Stimulated activated naive B cell treated with anti-CD40 and anti-IgM and Interleukin-4, amounts not matched to agents 10 μg/mL and 1 μg/mL and 100 μg/mL, for 72 hours (primary cell): ENCODE measurements at places on chromosomes 1 and 21.

DNA sequence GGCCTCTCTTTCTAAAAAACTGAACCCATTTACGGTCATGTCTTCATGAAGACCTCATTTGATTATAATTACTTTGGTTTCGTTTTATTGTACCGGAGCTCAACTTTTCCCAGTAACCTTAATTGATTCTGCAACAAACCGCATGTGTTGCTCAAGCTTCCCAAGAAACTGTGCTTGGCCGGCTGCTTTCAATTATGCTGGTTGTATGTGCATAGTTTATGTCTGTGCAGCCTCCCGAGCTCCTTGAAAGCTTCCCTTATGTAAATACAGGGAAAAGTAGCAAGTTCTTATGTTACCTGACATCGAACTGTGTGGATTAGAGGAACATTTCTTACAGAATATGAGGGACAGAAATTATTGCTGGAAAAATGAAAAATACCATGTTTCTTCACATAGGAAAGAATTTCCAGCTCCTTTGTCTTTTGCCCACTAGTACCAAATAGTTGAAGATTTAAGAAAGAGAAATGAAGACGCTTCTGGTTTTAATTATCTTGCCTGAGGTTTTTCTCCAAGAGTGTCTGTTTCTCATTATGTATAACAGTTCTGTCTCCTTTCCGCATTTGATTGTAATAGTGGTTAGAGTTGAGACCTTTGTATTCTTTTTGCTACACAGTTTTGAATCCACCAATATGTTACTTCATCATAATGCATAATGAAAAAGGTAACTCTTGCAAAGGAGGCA lies 2.1 kb downstream of the VCAM1 start:
- no peak for DNase-seq

- no peak for DNase-seq
These were observed 55.9 kb upstream of the PTGFRN start for GRCh38 chr1:116853680-116854402.

- DNase-seq: no peak
These were observed 317.8 kb downstream of the GPATCH2 start for GRCh38 chr1:217313096-217313495.

DNA sequence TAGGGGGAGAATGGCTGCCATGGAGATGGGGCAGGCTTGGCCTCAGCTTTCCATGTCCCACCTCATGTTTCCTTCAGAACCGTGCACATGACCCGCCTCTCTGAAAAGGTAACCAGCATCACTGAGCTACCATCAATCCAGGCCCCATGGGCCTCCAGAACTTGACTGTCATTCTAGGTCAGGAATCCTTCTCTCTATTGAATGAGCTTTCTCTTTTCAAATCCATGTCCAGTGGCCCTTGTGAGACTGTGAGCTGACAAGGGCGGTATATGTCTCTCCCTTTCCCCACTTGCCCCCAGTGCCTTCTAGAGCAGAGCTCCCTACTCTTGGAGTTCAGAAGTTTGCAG lies 4.4 kb downstream of the CSRP1 start:
- no peak for DNase-seq

DNA sequence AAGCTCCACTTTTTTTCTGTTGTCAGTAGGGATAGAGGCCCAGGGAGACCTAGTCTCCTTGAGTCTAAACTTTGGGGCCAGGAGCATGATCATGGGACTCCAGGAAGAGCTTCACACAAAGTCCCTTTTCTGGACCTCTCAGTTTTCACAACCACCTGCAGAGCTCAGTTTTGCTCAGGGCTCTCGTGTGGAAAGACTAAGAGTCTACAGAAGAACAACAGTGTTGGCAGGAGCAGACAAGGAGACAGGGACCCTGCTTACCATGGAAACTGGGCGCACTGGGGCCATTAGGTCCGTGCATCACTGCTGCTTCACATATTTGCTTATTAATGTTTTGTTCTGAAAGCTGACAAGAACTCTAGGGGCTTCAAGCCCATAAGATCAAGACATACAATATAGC lies 63.9 kb upstream of the HSD17B7 start:
- DNase-seq: no peak

DNA sequence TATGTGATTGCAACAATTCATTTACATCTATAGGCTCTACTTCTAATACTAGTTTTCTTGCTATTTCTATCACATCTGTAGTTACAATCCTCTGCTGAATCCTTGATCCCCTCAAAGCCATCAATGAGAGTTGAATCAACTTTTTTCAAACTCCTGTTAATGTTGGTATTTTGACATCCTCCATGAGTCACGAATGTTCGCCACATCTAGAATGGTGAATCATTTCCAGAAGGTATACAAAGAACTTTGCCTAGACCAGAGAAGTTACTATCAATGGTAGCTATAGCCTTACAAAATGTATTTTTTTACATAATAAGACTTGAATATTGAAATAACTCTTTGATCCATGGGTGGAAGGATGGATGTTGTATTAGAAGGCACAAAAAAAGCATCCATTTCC lies 110.0 kb downstream of the AMY1C start:
- no peak for DNase-seq

- DNase-seq: no peak
These were observed 42.0 kb downstream of the COLGALT2 start for GRCh38 chr1:183995322-183996039.

GRCh38 chr1:43042773-43043457 lies 84.2 kb upstream of the SLC2A1 start:
- DNase-seq: no peak

DNA sequence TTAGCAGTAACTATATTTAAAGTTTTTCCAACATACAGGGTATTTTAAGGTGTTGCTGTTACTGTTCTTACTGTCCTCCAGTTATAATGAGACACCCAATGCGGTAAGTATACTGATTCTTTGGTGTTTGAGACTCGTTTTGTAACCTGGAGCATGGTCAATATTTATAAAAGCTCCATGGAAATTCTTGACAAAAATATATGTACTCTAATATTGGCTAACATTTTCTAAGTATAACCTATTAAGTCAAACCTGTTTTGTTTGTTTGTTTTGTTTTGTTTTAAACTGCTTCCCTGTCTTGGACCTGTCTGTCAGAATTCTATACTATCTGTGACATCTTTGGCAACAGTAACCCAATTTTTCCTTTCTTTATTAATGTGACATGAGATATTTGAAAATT lies 15.9 kb upstream of the CAP1 start:
- no peak for DNase-seq

GRCh38 chr1:153968000-153968363 lies 280 bp downstream of the CREB3L4 start:
- no peak for DNase-seq

DNA sequence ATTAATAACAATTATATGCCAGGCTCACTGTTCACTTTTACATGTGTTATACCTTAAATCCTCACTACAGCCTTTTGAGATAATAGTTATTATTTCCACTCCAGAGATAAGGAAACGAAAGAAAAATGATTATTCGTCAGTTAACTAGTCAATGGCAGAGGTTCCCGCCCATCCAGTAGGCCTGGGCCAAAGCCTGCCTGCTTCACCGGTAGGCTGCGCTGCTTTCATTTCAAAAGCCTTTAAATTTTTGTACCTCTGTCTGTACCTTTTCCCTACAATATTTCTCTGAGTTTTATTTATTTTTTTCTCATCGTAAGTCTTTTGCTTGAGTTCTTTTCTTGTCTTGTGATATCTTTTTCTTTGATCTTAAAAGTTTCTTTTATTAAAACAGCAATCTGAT lies 3.6 kb downstream of the GPR52 start:
- no peak for DNase-seq

GRCh38 chr1:53545663-53546408 lies 86.6 kb downstream of the DMRTB1 start:
- no peak for DNase-seq

DNA sequence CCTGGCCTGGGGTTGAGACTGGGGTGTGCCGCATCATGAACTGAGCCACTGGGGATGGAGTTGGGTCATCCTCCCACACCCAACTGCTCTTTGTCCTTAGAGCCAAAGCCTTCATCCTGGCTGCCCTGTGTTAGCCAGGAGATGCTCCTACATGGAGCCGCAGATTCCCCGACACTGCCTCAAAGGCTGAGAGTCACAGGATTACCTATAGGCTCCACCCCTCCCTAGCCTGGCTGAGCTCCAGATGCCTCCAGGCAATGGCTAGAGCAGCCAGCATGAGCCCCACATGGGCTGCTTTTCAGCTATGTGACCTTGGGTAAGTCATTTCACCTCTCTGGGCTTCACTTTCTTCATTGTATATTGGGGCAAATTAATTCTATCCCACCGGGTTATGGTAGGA lies 119.9 kb upstream of the POU3F1 start:
- DNase-seq: no peak

DNA sequence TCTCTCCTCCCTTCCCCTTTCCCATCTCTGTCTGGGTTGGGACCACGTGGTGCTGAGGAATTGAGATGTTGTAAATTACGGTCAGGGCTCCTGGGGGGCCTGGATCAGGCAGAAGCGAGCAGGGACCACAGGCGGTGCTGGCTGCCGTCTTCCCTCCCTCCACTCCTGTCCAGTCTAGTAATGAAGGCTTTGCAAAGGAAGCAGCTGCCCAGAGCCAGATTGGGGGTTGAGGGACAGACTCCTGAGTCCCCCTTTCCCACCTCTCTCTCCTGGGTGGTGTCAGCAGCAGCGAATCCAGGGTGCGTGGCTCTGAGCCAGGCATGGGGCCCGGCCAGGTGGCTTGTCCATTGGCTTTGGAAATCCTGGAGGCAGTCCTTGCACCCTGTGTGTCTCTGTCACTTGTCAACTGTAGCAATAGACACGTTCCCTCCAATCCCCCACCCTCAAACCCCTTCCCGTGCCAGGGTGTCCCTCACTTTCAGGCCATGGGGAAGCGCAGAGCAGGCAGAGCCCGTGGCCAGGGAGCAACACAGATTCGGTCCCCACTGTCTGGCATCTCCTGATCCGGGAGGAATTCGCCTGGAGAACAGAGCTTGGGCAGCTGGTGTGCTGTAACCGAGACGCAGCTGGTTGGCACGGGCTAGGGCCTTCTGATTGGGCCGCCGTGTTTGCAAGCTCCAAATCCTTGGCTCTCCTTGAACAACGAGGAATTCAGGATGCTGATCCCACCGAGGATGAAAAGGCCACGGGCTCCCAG lies 64.8 kb upstream of the WNT4 start:
- DNase-seq: no peak

GRCh38 chr1:947958-948357 lies 11.1 kb downstream of the NOC2L start:
- no peak for DNase-seq

DNA sequence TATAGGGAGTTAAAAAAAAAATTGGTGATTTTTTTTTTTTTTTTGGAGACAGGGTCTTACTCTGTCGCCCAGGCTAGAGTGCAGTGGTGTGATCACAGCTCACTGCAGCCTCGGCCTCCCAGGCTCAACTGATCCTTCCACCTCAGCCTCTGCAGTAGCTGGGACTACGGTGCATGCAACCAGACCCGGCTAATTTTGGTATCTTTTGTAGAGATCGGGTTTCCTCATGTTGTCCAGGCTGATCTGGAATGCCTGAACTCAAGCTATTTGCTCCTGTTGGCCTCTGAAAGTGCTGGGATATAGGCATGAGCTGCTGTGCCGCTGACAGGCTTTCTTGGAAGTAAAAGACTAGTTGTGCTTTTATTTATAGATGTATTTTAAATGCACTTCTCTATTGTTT lies 3.0 kb downstream of the CDC42 start:
- no peak for DNase-seq

DNA sequence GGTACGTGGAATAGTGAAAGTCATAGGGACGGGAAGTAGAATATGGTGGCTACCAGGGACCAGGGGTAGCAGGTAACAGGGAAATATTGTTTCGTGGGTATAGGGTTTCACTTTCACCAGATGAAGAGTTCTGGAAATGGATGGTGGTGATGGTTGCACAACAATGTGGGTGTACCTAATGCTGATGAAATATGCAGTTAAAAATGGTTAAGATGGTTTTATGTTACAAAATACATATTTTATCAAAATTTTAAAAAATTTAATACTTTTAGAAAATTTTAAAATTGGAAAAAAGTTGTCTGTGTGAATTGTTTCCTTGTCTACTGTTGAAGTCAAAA lies 55.5 kb upstream of the TLR5 start:
- no peak for DNase-seq

DNA sequence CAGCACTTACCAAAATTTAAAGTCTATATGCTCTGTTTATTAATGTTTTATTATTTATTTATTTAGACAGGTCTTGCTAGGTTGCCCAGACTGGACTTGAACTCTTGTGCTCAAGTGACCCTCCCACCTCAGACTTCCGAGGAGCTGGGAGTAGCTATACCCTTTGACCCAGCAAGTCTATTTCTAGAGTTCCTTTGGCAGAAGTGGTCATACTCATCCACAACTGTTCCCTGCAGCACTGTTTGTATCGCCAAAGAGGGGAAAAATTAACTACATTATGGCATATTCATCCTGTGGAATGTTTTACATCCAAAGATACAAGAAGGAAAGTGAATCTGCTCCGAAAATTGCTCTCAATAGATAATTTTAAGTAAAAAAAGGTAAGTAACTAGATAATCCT lies 28.5 kb downstream of the CACNA1S start:
- no peak for DNase-seq

- DNase-seq: no peak
These were observed 71.6 kb downstream of the NENF start for GRCh38 chr1:212504171-212504803.

DNA sequence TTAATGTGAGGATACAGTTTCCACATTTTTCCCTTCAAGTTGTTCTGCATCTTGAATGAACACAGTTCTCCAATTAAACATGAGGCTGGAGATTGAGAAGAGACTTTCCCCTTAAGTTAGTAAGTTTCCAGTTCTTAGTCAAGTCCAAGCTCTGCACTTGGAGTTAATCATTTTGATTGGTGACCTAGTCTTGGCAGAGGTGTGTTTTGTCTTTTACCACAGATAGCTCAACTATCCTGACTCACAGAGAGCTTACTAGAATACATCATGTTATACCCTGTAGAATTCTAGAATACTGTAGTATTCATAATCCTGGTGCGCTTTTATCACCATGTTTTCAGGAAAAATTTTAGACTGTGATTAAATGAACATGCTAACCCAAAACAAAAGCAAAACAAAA lies 129.2 kb downstream of the CYYR1 start:
- DNase-seq: no peak

GRCh38 chr1:205171369-205171768 lies 40.1 kb downstream of the DSTYK start:
- DNase-seq: no peak

GRCh38 chr21:42746240-42746592 lies 92.8 kb downstream of the PDE9A start:
- no peak for DNase-seq

GRCh38 chr1:94797291-94797690 lies 22.9 kb upstream of the SLC44A3 start:
- DNase-seq: no peak

- no peak for DNase-seq
These were observed 13.5 kb upstream of the ADAMTSL4 start for GRCh38 chr1:150535511-150536287.

DNA sequence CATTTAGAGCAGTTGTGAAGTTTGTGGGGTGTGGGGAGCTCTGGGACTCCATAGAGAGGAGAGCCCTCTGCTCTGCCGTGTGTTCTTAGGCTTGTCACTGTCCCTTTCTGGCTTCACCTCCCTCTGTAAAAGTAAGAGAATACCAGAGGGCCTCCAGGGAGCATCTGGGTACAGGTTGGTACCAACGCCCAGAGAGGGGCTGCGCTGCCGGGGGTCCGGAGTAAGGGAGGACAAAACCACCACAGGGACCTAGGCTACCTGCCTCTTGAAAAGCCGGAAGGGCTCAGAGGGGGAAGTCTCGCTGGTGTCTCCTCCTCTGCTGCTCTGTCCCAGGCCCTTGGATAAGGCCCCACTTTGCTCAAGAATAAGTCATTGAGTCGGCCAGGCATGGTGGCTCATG lies 3.1 kb upstream of the TINAGL1 start:
- DNase-seq: no peak

- DNase-seq: no peak
These were observed 4.4 kb upstream of the HNRNPU start for GRCh38 chr1:244868484-244869363.
